ENCODE measurements at places on chromosomes 6 and 20.

GRCh38 chr20:51026269-51026668, 3.4 kb upstream of the KCNG1 start:
- DNase-seq, result no peak

- DNase-seq, result no peak
Measured at GRCh38 chr6:128204616-128205015, 303.8 kb upstream of the THEMIS start.

- no peak for DNase-seq
Measured at GRCh38 chr20:31572042-31572700, 32.9 kb upstream of the ID1 start.

DNA sequence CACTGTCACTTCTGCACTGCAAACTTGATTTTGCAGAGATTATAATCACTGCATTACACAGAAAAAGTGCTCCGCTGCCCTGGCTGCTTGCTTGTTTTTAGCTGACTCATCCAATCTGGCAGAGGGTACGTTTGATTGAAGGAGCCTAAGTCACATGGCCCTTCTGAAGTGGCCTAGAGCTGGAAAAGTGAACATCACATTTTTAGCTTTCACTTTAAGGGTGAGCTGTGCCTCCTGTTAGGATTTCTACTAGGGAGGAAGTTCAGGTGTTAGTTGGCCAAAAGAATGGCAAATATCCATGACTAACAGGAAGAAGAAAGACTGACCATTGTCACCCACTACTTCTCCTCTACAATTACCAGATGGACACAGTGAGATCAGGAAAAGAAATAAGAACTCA, 889.1 kb upstream of the MAP3K7 start:
- DNase-seq, result no peak

DNA sequence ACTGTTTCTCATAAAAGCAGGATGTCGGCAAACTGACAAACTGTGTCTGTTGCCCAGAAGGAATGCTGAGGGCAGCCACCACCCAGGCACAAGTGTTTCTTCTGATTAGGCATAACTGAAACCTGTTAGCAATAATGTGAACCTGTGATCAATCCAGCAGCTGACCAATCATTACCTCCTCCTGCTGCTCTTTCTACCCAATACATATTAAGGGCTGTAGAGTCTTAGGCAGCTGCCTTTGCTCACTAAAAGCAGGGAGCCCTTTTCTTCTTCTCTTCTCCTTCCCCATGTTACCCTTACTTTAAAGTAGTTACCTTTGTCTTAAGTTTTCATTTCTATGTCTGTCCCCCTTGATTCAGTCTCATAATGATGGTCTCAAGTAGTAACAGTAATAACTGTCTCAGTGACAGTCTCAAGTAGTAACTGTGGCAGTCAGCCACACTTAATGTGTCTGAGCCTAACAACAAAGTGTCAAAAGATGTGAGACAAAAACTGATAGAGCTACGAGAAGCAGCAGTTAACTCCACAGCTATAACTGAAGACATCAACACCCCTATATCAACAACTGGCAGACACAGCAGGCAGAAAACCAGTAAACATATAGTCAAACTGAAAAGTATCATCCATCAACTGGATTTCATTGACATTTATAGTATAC, 37.0 kb downstream of the RANBP9 start:
- DNase-seq, result no peak

DNA sequence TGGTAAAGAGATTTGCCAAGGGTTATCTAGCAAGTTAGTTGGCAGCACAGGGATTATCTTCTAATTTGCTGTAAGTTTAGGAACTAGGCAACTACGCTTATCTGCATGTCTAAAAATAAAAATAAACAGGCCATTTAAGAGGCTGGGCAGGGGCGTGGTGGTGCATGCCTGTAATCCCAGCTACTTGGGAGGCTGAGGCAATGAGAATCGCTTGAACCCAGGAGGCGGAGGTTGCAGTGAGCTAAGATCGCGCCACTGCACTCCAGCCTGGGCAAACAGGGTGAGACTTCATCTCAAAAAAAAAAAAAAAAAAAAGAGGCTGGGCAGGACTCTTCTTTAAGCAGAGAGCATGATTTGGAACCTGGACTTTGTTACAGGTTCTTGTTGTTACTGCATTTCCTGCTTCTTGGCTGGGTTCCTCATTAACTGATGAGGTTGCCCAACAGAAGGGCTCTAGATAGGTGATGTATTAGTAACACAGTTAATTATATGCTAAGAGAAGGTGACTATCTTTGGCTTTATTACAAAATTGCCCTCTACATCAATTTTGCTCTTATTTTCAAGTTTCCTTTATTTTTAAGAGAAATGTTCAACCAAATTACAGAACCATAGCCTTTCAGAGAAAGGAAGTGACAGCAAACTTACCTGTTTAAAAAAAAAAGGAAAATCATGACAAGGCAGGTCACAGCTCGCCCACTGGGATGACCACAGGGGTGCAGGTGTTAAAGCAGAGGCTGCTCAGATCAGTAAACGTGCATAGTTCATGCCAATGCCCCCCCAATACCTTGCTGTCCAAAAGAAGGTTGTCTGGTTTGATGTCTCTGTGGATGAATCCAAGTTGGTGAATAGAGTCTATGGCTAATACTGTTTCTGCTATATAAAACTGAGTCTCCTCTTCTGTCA, 32.5 kb downstream of the STK38 start:
- DNase-seq, result no peak

DNA sequence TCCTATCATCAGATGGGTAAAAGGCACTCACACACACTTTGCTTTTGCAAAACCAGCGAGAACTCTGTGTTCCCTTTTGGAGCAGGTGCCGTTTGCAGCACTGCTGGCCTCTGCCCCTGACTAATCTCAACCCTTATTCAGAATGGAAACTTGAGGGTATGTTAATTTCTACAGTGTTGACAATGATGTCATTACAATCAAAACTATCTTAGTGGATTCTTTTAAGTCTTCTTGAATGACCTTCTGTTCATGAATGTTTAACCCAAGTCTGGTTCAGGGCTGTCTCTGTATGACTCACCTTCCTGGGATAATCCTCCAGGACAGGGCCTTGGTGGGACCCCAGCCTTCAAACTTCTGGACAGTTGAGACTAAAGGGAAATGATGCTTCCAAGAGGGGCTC, 197.9 kb downstream of the CDH4 start:
- no peak for DNase-seq

GRCh38 chr6:101779051-101779844, 385.7 kb downstream of the GRIK2 start:
- DNase-seq, result no peak

DNA sequence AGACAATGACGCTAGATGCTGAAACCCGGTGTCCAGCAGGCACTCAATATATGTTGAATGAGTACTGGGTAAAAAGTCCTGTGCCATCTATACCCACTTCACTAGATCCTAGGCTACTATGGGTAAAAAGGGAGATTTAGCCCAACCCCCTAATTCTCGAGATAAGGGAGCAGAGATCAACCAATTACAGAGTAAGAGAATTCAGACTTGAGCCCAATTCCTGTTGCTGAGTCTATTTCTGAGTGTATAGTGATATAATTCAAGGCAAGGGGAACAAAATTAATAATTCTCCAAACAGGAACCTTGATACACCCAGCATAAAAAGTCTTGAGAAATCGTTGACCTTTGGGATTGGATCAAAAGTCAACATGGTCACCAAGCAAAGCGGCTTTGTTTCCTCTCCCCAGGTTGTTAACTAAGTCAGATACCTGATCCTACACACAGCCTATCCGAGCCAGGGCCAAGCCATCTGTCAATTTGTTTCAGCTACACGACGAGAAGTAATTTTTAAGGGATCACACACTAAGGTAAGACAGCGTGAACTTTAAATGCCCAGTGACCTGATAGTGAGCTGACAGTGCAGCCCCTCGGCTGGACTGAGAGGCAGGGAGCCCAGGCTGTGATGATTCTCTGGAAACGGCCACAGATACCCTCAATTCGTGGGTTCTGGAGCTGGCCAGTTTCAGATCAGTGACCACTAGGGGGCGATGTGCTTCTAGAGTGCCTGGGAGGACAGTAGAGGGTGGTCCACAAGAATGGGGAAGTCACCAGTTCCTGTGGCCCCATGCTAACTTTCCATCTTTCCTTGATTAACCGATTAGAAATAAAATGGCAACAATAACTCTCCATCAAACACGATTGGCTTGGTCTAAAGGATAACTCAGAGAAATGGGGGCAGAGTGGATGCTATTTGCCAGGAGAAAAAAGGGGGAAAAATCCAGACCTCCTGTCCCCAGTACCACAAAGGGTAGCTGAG, 46.2 kb downstream of the SLC22A23 start:
- peak; percentile 25 for DNase-seq

- no peak for DNase-seq
Measured at GRCh38 chr20:17343091-17343490, 116.3 kb downstream of the PCSK2 start.

- no peak for DNase-seq
Measured at GRCh38 chr6:106609699-106610098, 19.6 kb downstream of the RTN4IP1 start.

DNA sequence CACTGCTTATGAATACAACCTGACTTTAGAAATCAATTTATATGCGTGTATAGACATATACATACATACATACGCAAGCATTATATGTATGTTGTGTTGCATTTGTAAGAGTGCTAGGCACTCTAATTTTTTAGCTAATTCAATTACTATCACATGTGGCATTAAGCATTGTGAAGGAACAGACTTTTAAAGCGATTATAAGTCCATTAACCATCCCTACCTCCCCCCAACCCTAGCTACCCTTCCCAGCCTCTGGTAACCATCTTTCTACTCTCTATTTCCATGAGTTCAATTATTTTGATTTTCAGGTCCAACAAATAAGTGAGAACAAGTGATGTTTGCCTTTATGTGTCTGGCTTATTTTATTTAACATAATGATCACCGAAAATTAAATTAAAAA, 453.8 kb downstream of the DOK5 start:
- no peak for DNase-seq

Data from GM12892 (cell line).